ENCODE measurements at places on chromosomes 5 and 9.

DNA sequence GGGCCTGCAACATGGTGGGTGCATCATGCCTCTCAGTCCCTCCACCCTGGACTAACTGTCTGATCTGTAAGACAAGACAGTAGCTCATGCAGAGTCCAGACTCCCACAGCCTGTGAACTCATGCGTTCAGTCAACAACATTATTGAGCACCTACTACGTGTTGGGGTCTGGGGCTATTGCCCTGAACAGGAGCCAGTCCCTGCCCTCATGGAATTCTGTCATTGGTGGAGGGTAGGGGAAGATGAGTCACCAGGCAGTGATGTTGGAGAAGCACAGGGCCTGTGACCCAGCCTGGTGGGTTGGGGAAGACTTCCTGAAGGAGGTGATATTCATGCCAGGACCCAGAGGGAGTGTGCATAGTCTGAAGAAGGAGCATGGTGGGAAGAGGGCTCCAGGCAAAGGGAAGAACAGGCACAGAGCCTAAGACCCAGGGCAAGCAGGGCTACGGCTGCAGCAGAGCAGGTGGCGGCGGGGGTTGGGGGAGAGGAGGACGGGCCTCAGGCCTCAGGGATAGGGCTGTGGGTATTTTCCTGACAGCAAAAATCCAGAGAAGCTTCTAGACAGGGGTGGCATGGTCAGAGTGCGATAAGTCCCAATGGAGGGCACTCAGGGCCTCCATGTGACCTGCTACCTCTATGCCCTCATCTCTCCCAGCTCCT, 26.7 kb upstream of the PSD2 start:
- DNase-seq = no peak

- DNase-seq = no peak
Measured at GRCh38 chr5:14185326-14186058, 42.4 kb downstream of the TRIO start.

DNA sequence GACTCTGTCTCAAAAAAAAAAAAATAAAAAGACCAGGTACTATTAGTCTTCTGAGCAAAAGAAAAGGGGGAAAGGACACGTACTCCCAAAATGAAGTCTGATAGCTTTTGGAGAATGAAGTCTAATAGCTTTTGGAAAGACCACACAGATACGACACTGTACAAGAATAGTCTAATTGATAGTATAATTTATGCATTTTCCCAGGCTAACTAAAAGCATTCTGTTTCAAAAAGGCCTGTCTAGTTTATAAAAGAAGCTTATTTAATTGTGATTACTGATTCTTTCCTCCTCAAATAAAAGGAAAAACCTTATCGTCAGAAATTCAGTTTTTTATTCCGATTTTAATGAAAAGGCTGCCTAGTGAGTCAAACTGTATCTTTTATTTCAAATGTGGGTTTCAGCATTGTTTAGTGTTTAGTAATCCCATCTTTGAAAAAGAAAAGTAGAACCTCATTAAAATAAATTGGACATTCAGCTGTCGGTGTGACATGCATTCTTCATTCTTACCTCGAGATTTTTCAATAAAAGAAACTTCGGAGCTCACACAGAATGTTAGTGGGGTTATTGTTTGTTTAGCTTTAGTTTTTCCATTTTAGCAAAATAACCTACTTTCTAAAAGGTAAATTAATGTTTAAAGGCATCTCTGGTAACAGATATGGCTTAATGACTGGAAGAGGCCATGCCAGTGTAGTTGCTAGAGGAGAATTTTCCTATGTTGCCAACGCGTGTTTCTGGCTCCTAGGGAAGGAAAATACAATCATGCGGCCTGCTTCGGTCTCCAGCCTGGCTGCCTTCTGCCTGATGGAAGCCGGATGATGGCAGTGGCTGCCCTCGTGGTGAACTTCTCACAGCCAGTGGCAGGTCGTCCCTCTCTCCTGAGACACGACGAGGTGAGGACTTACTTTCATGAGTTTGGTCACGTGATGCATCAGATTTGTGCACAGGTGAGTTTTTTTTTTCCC, 70.0 kb downstream of the NLN start:
- DNase-seq = no peak

DNA sequence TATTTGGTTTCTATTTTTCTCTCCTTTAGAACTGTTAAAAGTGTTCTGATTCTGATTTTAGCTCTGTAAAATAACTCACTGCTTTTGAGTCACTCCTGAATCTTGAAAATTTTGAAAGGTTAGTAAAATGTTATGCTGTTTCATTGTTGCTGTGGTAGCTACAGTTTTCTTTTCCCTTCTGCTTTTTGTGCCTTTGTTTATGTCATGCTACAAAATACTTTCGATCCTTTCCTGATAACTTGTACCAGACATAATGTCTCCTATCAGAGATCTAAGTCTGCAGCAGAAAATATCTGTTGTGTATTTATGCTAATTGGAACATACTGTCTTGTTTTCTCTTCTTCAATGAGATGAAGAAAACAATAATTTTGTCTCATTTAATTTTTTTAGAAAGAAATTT, 26.9 kb upstream of the CEP120 start:
- DNase-seq = no peak

DNA sequence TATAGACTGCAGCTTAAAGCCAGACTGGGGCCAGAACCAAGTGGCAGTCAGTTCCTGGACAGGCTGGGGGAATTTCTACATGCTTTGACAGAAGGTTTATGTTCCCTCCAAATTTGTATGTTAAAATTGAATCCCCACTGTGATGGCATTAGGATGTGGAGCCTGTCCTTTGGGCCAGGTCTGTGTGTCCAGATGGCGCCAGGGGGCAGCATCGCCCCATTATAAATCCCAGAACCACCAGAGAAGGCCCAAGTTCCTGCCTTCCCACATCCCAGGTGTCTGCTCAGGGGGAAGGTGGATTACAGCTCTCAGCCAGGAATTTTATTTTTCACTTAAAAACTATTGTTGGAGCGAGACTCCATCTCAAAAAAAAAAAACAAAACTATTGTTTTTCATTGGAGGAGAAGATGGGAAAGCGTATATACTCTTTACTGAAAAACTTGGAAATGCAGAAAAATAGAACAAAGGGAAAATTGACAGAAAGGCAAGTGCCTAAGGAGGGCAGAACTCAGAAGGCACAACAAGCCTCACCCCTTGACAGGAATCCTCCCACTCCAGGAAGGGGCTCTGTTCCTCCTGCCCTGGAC, 5.0 kb downstream of the IL3 start:
- peak; percentile 68 for DNase-seq

GRCh38 chr9:124752967-124753366, 18.1 kb downstream of the NR6A1 start:
- DNase-seq = no peak

DNA sequence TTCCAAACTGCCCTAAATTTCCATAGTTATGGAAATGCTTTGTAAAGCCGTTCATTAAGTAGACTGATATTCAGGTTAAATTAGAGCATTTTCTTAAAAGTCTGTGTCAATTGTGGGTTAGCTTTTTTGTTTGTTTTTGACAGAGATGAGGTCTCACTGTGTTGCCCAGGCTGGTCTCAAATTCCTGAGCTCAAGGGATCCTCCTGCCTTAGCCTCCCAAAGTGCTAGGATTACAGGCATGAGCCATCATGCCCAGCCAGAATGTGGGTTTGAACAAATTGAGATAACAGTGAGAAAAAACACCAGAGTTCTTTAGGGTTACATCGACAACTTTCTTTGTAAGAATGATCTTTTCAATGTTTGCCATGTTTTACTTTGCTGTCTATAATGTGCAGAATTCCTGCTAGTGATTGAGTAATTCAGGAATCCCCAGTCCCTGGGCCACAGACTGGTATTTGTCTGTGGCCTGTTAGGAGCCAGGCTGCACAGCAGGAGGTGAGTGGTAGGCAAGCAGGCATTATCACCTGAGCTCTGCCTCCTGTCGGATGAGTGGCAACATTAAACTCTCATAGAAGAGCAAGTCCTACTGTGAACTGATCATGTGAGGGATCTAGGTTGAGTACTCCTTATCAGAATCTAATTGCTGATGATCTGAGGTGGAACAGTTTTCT, 80.5 kb downstream of the RAI14 start:
- DNase-seq = no peak

GRCh38 chr5:13993926-13994325, 49.4 kb upstream of the DNAH5 start:
- no peak for DNase-seq

GRCh38 chr5:154273963-154274827, 83.7 kb downstream of the GALNT10 start:
- no peak for DNase-seq

DNA sequence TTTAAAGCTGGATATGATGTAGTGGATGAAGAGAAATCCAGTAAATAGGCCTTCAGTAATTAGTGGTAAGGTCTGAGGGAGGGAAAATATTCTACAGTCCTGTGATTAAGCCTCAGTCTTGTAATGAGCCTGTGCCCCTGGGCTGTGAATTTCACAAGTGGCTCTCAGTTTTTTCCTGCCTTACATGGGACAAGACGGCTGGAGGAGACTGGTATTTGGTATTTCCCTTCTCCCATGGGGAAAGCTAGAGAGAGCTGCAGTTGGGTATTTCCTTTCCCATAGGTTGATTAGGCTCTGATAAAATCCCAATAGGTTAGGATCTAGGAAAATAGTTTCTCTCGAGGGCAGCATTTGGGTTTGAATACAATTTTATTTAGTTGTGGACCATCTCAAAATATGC, 62.2 kb upstream of the GNA14 start:
- no peak for DNase-seq

- DNase-seq = no peak
Measured at GRCh38 chr5:31427013-31427723, 104.7 kb downstream of the DROSHA start.

DNA sequence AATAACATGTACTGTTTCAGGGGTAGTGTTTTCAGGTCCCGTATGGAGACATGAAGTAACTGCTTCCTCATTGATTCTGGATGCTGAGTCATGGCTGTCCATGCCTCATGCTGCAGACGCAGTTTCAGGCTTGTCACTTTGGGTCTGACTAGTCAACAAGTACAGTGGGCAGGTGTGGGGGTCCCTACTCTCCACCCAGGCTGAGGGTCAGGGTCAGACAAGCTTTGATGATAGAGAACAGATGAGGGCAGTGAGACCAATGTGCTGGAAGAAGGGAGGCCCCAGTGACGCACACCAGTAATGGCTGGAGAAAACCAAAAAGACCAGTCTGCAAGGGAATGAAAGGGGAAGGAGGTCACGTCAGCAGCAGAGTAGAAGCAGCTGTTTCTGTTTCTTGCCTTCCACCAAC, 80.0 kb upstream of the NFIL3 start:
- no peak for DNase-seq

DNA sequence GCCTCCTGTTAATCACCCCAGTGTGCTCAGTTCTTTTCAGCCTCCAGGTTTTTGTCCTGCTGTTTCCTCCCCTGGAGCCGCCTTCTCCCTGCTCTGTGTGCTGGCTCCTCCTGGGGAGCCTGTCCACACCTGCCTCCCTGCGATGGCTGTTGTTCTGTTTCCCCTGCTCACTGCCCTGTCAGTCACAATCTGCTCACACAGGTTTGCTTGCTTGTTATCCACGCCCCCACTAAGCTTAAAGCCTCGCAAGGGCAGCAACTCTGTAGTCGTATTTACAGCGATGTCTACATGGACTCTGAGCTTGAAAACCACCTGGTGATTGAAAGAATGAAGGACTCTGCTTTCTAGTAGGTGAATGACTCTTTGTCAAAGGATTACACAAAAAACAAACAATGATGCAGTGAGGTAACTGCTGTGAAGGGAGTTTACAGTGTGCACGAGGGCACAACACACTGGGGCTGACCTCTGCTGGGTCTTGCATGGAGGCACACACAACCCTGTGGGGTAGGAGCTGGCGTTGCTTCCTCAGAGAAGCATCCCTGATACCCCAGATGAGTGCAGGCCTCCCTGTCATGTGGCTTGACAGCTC, 39.6 kb upstream of the TEX48 start:
- no peak for DNase-seq

DNA sequence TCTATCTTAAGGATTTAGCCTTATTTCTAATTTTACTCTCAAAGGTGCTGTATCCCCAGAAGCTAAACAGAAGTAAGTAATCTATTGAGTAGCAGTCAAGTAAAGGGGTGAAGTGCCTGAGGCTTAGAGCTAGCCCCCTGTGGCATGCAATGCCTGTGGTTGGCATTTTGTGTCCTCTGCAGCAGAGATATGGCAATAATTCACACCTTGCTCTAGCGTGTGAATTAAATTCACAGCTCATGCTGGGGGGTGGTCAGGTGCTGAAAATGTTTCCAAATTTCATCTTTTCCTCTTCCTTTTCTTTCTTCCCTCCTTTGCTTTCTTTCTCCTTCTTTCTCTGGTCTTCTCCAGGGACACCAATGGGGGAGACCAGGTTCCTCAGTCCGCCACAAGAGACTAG, 262.1 kb downstream of the GABRB2 start:
- DNase-seq = no peak

DNA sequence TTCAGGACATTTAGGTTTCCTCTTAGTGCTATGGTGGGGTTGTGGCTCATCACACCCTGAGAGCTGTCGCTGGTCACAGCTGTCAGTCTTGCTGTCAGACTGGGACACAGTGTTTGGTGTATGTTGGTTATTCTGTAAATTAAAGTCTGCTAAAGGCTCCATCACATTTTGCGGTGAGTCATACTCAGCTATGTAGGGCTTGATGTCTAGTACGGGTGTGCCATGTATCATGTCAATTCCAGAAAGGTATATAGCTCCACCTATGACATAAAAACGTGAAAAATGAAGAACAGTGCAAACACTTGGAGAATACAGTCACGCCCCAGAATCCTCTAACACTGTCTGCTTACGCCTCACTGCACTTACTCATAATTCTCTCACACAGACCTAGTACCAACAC, 11.9 kb downstream of the TRMO start:
- no peak for DNase-seq

DNA sequence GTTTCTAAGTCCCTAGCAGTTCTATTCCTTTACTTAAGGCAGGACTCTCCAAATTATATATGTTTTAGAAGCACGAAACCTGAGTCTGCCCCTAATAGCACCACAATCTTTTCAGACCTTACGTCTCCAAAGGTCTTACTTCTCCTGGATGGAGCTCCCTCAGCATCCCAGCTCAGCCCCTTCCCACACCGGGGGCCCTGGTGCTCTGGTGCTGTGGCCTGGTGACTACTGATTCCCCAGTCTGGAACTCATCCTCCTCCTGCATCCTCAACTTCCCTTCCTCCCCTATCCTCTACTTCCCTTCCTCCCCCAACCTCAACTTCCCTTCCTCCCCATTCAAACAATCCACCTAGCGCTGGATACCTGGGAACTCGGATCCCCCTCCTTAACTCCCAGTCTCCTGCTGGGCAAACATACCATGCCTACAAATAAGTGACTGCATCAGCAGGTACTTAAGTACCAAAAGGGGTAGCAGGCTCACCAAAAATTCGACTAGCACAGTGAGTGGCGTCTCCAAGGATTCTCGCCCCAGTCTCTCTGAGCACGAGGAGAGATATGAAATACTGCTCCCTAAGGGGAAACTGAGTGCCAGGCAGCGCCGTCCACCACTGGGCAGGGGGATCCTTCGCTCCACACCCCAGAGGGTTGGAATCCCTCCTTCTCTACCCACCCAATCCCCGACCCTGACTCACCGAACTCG, 831 bp downstream of the IGFBPL1 start:
- no peak for DNase-seq

- no peak for DNase-seq
Measured at GRCh38 chr5:149093625-149094024, 30.8 kb upstream of the SH3TC2 start.

All from stimulated activated CD4-positive, alpha-beta T cell treated with anti-CD3 and anti-CD28 coated beads, TNF-alpha, amount 100 ng/mL, for 24 hours (primary cell).